ENCODE measurements at places on chromosomes 4 and X. TPM values are rescaled to one million over a fixed set of nuclear protein-coding genes. Genes with fewer than 3 reads are reported as not detected.

DNA sequence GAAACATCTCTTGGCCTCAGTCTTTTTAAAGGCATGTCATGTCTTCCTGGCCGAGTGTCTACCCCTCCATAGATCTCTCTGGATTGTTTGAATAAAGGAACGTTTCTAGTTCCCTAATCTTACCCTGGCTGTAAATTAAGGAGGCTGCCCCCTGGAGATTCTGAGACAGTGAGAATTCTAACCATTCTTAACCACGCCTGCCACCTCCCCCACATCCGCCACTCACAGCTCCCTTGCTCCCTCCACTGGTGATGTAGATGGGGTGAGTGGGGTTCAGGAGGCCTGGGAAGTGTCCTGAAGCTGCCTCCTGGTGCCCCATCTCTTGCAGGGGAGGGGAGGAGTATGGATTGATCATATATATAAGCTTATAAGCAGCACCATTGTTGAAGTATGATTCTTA, 48.0 kb upstream of the TRIM2 start:
- DNase-seq: no peak

- no peak for DNase-seq
Observed at GRCh38 chr4:86818211-86818610, 31.0 kb downstream of the SLC10A6 start.

DNA sequence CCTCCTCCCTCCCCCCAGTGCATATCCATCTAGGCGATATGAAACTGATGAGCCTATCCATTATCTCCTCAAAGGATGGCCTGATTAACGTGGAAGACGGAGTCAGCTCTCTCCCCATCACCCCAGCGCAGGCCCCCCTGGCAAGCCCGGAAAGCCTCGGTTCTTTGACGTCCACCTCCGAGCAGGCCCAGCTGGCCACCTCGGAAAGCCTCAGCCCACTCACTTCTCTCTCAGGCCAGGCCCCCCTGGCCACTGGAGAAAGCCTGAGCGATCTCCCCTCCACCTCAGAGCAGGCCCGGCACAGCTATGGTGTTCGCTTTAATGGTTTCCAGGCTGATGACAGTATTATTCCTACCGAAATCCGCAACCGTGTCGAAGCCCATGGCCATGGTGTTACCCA, 14.8 kb downstream of the GABRQ start:
- no peak for DNase-seq

GRCh38 chrX:152306331-152306730, 144.8 kb downstream of the GABRA3 start:
- DNase-seq: no peak

DNA sequence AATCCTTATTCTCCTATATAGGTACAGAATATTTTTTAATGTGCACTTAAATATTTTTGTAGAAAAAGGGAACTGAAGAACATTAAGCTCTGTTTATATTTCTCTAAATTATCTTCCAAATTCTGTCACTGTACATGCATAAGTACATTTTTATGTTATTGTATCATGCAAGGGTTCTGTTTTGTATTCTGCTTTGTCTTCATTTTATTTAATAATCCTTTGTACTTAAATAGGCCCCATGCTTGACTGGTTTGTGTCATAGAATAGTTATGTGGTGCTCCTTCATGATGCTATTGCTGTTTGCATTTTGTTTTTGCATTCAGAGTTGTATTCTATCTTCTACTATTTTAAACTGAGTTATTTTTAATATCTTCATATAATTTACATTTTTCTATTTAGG, 111.9 kb upstream of the EDNRA start:
- no peak for DNase-seq

DNA sequence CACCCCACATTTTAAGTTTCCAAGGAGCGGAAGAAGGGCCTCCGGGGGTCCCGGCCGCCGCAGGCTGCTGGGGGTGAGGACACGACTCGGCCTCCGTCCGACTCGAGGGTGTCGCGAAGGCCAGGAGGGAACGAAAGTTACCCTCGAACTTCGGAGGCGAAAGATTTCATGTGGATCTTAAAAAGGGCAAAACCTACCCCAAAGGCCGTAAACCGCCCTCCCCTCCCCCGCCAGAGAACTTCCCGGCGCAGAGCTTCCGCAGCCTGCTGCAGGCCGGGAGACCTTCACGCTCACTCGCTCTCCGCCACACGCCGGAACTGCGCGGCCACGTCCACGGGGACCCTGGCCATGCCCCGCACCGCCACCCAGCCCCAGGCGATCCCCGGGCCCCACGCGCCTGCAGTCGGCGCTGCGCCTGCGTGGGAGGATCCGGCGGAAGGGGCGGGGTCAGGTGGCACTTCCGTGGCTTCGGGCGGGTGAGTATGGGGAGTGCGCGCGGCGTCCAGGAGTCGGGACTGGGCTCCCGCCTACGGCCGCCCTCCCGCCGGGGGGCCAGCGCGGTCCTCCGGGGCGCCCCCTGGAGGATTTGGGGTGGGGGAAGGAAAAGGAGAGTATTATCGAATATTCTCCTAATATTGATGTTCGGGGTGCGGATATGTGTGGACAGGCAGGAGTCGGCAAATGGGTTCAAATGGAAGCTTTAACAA, at the start of gene MMAA:
Gene MMAA (plus strand): TSS at position 454 of the 707 bp plus-strand sequence. CDS start 19,755 bp downstream, outside the sequence.
- peak; percentile 97 for DNase-seq

GRCh38 chr4:186149872-186150271, 41.5 kb upstream of the CYP4V2 start:
- peak; percentile 82 for DNase-seq

The RPS6KA6 gene
- 2.2 TPM for total RNA-seq

DNA sequence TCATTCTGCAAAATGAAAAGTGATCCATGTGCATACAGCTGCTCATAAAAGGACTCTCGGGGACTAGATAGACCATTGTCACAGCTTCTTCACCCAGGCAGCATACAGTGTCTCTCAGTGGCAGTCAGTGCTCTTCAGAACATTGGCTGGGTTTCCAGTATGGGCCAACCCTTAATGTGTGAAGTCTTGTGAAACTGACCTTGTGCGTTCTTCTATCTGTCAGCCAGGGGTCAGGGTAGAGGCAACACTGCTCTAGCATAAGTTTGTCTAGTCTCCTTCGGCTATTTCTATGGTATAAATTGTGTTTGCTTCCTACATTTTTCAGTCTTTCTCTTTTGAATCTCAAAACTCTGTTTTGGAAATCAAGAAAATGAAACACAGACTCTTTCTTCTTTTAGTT, 37.0 kb upstream of the SMIM31 start:
- DNase-seq: no peak

DNA sequence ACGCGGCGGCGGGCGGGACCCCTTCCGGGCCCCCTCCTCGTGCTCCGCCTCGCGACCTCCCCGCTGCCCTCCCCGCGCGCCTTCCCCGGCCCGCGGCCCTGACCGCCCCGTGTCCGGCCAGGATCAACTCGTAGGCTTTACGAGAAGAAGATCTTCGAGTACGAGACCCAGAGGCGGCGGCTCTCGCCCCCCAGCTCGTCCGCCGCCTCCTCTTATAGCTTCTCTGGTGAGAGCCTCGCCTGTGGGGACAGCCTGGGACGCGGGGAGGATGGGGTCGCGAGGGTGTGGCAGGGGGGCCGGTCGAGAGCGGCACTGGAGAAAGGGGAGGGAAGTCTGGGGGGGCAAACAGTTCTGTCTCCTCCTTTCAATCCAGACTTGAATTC, 465 bp downstream of the EMD start:
- no peak for DNase-seq

DNA sequence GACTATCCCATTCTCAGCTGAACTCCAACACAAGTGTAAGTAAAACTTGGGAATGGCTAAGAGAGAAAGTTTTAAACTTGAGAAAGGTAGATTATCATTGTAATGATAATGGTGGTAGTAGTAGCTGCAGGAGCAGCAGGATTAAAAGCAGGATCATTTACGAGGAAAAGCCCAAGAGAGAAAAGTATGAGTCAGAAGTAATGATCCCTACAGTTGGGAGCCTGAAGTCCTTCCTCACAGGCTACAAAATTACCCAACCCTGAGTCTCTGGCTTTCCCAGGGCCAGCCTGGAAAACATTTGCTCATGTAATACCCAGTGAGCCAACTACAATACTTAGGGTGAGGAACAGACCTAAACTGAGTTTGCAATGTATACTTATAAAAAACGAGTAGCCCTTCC, 4.4 kb upstream of the PRDM8 start:
- no peak for DNase-seq

The UCP1 gene
- 1.1 TPM for total RNA-seq

DNA sequence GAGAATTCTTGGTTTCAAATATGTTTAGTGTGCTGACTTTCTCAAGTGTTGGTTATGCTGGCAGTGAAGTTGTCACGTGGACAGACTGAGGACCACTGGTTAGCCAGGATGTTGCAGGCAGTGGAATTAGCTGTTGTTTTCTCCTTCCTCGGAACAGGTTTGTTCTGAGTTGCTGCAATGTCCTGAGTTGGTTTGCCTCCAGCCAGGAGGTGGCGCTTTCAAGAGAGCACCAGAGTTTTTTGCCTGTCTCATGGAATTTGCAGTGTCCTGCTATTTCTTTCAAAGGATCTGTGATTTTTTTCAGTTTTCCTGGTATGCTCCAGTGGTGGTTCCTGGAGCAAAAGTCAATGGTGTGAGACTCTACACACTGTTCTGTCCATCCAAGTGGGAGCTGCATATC, 158.1 kb upstream of the CXorf66 start:
- no peak for DNase-seq

DNA sequence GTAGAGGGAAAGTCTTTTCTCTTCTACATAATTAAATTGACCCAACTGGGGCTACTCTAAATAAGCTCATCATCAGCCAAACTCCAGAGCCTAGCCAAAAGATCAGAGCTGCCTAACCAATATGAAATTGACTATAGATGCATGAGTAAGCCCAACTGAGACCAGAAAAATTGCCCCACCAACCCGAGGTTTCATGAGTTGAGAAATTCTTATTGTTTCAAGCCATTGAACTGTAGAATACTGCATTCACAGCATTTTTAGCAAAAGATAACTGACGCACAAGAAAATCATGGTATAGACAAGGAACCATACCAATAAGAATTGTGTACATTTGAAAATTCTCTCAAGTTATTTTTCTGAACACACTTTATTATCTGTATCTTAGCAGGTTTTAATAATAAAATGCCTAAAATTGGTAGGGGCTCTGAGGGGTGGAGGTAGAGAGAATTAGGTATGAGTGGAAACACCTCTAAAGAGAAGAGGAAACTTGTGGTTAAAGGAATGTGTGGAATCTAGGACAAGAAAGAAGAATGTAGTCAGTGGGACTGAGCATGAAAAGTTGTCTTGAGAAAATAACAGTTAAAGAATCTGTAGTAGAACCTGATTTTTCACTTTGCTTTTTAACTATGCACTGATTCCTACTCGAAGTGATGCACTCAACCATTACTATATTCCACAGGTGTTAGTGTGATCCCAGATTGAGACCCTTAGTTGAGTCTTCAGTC, 200.9 kb upstream of the PPP1R2C start:
- no peak for DNase-seq

The BEX2 gene
- 8.4 TPM for total RNA-seq

DNA sequence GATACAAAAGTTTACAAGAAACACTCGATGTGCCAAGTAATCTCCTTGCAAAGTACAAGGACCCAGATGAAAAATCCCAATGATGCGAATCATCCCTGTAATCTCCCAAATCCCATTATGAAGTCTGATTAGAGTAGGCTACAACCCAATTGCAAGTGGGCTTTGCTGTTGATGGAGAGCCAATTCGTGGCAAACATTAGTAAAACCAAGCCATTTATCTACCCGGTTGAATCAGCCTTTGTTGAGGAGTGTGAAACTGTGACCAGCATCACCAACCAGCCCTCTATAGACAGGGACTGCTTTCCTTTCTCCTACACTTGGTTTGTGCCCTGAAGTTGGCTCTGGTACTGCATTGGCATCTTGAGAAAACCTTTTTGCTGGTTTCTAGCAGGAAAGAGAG, 1.2 kb upstream of the PRPS2 start:
- no peak for DNase-seq

DNA sequence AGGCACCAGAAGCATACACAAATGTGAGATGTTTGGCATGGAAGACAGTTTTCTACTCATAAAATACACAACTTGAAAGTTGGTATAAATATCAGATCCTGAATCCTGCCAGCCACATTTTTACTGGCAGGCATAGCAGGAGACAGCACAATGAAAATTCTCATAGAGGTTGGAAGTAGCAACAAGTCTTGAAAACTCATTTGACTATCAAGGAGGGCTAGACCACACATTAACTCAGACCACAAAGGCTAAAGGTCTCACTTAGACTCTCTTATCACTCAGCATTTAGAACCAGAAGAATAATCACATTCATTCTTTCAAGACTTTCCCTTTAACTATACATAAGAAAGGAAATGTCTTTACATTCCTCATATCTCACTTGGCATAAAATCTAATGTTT, 56.5 kb downstream of the SORBS2 start:
- no peak for DNase-seq

The TCEANC gene
- 5.4 TPM for total RNA-seq

The SPANXA1 gene
- not detected for total RNA-seq

DNA sequence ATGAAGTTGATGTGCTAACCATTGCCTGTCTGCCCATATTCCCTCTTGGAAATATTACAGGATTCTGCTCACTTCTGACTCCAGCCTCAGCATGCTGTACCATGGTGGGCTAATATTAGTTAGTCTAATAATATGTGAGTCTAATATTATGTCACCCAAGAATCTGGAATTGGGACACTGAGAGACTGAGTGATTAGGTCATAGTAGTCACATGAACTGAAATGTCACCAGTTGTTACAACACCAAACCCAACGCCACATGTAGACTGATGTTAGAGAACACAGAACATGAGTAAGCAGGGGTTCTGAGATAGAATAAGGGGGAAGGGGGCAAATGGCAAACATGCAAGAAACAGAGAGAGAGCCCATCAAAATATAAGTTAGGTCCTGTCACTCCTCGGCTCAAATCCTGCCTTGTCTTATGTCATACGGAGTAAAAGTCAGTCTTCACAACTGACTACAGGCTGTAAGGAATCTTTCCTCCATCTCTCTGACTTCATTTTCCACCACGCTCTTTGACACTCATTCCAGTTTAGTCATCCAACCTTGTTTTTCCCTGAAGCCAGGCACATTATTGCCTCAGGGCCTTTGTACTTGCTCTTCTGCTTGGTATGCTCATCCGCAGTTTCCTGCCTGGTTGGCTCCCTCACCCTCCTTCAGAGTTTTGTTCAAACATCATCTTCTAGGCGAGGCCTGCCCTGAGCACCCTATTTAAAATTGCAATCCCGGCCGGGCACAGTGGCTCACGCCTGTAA, 9.6 kb upstream of the SLAIN2 start:
- DNase-seq: no peak

GRCh38 chr4:155143512-155143911, 64.9 kb upstream of the NPY2R start:
- no peak for DNase-seq

Measured in left cardiac atrium (tissue), 4 donors.